SHP77 (cell line): ENCODE measurements at places on chromosomes 7 and 10.

DNA sequence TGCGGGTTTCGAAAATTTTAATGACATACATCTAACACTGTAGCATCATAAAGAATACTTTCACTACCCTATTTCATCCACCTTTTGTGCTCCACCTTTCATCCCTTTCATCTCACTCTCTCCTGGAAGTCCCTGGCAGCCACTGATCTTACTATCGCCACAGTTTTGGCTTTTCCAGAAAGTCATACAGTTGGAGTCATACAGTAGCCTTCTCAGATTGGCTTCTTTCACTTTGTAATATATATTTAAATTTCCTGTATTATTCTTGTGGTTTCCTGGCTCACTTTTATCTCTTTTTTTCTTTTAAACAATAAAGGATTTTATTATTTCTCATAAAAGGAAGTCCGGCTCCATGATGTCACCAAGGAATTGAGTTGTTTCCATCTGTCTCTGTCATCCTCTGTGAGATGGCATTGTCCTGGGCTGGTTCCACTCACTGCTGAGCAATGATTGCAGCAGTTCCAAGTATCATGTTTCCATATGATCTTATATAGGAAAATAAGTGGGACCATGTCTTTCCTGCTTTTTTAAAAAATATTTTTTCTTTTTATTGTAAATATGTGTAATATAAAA lies 626.3 kb downstream of the POM121L12 start:
- DNase-seq, result no peak

GRCh38 chr10:13741438-13741837 lies 154.7 kb downstream of the PRPF18 start:
- no peak for DNase-seq

- no peak for DNase-seq
Measured at GRCh38 chr7:41792120-41792519, 89.2 kb upstream of the INHBA start.

DNA sequence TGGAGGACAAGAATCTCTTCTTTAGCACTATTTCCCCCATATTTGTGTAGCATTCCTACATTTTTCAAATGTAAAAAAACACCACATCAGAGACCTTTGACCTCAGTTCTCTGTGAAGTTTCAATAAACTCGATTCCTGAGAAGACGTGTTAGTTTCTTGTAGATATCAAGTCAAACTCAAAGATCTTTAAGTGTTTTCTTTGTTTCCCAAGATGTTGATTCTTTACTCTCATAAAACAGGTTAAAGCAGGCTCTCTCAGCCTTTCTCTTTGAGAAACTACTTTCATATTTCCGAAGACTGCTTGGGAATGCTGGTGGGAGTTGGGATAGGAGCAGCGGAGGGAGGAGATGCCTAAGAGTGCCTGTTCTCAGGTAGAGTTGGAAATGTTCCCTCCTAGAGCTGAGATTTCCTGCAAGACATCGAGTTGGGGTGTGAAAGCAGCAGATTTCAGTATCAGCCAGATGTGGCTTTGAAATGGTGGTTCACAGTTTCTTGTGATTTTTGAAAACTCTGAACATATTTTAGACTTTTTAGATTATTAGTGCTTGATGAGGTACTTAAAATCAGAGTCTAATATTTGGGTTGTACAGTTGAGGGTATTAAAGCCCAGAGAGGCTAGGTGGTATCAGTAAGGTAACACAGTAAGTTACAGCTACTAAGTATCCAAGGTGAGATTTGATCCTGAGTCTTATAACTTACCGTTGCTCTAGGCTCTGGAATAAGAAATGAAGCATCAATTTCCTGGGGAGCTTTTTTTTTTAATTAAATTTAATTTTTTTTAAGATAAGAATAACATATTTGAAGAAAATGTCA lies 13.9 kb downstream of the ADK start:
- DNase-seq, result no peak

- peak; percentile 52 for DNase-seq
Measured at GRCh38 chr7:12570168-12570533, 369 bp upstream of the SCIN start.

DNA sequence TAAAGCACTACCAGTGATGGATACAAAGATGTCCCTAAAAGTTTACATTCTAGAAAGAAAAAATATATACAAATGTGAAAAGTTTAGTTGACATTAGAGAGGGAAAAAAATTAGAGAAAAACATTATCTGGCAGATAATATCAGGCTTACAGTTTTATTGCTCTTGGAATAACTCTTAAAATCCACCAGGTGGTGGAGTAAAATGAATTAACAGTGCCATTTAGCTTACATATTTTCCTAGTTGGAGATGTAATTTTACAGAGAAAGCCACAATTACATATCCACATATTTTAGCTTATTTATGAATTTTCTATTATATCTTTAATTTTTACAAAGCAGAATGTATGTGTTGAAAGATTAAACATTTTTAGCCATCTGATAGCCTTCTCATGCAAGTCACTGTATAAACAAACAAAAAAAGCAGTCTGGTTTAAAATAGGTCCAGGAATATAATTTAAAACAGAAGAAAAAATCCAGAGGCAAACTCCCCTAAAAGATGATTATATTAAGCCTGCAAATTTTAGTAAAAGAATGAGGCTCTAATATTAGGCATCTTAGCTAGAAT lies 6.5 kb downstream of the CABCOCO1 start:
- DNase-seq, result no peak

DNA sequence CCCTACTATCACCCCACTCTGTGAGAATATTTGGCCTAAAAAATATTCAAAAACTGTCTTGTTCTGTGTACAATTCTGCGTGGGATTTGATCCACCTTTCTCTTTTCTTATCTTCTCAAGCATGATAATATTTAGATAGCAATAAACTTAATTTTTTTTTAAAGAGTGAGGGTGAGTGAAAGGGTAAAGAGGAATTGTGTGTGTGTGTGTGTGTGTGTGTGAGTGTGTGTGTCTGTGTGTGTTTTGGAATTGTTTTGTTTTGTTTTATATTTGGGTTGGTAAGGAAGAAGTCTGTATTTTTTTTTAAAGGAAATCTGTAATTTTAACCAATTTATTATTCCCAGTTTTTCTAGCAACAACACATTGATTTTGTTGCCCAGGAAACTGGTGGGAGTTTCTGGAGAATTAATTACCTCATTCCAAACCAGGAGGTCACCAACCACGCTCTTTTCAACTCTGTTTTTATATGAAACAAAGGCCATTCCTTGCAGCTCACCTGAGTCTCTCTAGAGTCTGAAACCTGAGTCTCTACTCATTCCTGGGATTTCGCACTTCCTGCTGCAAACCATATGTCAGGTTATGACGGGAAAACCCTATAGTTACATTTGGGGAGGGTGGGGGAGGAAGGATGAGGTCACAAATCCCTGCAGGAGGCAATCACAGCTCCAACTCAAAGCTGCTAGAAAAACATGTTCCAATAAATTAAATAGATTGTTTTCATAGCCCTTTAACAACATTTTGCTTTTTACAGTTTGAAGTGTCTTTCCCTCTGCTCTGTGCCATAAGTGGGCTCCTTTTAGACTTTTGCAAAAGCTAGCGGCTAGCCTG lies 38.1 kb upstream of the XPNPEP1 start:
- peak; percentile 38 for DNase-seq

GRCh38 chr7:107972075-107972482 lies 30.9 kb downstream of the LAMB1 start:
- DNase-seq, result no peak

DNA sequence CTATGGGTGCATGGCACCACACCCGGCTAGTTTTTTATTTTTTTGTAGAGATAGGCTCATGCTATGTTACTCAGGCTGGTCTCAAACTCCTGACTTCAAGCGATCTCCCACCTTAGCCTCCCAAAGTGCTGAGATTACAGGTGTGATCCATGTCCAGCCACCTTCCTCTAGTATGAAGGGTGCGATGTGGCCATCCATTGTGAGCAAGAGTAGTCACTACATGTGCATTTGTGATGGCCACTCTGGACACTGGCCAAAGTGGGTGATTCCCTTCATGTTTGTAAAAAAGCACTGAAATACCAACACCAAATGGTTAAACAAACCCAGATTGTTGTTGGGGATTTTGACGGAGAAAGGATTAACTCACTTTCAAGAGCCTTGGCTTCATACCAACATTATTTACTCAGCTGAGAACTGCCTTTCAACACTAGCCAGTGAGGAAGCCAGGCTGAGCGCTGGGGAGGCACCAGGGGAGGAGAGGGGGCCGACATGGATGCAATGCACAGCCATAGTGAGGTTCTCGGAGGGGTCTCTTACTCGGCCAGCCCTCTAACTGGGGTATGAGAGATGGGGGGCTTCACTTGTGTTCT lies 198.1 kb upstream of the LYZL2 start:
- DNase-seq, result peak; percentile 65
